ENCODE measurements at places on chromosomes 7 and 10. TPM values are rescaled to one million over a fixed set of nuclear protein-coding genes. Genes with fewer than 3 reads are reported as not detected.

- peaks cover 35% of the 10 kb centered on the region for H3K4me1 ChIP-seq
- H3K27me3 ChIP-seq, result no peaks in the 10 kb centered on the region
- H3K27ac ChIP-seq, result no peak overlapping the region
- DNase-seq, result no peak
- no peaks in the 10 kb centered on the region for H3K36me3 ChIP-seq
- H3K4me3 ChIP-seq, result no peak overlapping the region
Measured at GRCh38 chr10:80441831-80442230, 12.3 kb upstream of the TSPAN14 start.

GRCh38 chr7:135979471-135980011 is 2.4 kb upstream of the MTPN start:
- no peak overlapping the region for H3K4me3 ChIP-seq
- DNase-seq, result no peak
- peaks cover 45% of the 10 kb centered on the region for H3K4me1 ChIP-seq
- no peak overlapping the region for H3K27ac ChIP-seq
- H3K36me3 ChIP-seq, result no peaks in the 10 kb centered on the region

- H3K27me3 ChIP-seq, result no peaks in the 10 kb centered on the region
- no peak overlapping the region for H3K27ac ChIP-seq
- no peak overlapping the region for H3K4me3 ChIP-seq
Measured at GRCh38 chr10:6995831-6996230, 415.0 kb downstream of the SFMBT2 start.

DNA sequence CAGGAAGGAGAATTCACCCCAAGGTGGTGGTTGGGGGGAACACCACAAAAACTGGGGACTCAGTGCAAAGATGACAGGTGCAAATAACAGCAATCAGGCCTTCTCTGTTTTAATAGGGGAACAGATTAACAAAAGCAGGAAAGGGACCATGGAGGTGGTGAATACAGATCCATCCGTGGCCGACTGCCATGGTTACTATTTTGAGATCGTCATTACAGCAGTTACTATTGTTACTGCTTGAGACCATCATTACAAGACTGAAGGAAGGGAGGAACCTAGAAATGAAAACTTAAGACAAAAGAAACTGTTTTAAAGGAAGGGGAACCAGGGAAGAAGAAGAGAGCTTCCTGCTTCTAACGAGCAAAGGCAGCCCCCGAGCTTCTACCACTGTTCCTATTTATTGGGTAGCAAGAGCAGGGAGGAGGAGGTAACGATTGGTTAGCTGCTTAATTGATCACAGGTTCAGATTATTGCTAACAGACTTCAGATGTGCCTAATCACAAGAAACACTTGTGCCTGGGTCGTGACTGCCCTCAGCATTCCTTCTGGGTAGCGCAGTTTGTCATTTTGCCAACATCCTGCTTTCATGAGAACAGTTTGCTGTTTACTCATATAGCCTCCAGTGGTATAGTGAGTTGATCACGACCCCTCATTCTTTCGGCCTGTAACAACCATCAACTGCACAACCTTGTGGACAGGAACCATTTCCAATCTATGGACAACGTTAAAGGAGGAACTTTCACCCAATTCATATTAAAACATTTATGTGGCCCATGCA is 216.3 kb downstream of the CHCHD3 start:
- H3K4me3 ChIP-seq, result no peak overlapping the region
- H3K36me3 ChIP-seq, result no peaks in the 10 kb centered on the region
- DNase-seq, result no peak

- no peak overlapping the region for H3K27ac ChIP-seq
- H3K4me1 ChIP-seq, result no peaks in the 10 kb centered on the region
- no peak for DNase-seq
- no peaks in the 10 kb centered on the region for H3K36me3 ChIP-seq
Measured at GRCh38 chr7:74334030-74334429, 44.8 kb downstream of the CLIP2 start.

IKZF1 gene
- 475 TPM for total RNA-seq

ELN gene
- total RNA-seq, result 0.66 TPM
